Activated CD4-positive, alpha-beta T cell treated with anti-CD3 and anti-CD28 coated beads, Interleukin-2, Interleukin-4, amounts not matched to agents 100 ng/mL and 50 ng/mL, durations not matched to agents 16 hours and 8 hours (primary cell): ENCODE measurements at places on chromosomes 5 and 9.
A peak's percentile ranks its signal among the peaks of the same experiment; 100 is the strongest.

DNA sequence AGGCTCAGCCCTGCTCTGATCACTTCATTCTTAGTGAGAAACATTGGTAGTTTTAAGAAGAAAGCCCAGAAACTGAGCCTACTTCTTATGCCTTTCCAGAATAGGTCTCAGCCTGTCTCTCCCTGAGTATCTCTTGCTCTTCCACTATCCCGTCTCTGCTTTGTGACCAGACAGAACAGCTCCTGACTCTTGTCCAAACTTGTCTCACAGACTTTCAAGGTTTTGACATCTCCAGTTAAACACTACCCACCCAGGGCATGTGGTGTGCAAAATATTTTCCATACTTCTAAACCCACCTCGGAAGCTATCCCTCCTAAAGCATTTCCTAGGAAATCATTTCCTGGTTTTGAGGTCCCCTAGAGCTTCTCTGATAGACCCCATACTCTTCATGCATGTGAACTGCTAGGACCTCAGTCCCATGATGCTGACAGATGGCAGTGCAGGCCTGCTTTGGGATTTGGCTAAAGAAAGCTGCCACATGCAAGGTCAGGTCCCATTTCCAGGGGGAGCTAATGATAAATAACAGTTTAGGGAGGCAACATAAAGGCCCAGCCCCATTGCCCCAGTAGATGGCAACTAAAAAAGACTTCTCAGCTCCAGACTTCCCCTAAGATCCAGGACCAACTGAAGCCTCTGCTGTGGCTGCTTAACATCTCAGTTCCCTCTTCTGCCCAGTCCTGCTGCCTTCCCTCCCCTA lies 211.5 kb downstream of the MED10 start:
- no peak for DNase-seq

GRCh38 chr9:137058521-137059234 lies 4.8 kb upstream of the ENTPD2 start:
- DNase-seq, result no peak

DNA sequence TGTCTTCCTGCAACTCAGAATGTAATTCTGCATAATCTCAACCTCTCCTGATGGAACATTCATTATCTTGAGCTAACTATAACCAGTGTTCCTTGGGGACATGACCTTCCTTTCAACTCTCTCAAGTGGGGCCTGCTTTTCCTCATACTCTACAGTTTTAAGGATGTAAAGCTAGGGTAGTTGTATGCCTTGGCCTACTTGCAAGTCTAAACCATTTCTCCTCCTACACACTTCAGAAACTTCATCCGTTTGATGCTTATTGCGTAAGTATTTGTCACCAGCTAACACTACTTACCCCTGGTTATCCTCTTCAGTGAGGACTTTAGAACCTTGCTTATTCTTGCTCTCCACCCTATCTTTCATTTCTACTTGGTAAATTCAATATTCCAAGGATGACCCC lies 548.9 kb downstream of the HINT1 start:
- DNase-seq, result no peak

GRCh38 chr5:136906545-136906944 lies 541.2 kb upstream of the TRPC7 start:
- DNase-seq, result no peak

GRCh38 chr5:174064171-174064570 lies 18.7 kb downstream of the NSG2 start:
- DNase-seq, result no peak

DNA sequence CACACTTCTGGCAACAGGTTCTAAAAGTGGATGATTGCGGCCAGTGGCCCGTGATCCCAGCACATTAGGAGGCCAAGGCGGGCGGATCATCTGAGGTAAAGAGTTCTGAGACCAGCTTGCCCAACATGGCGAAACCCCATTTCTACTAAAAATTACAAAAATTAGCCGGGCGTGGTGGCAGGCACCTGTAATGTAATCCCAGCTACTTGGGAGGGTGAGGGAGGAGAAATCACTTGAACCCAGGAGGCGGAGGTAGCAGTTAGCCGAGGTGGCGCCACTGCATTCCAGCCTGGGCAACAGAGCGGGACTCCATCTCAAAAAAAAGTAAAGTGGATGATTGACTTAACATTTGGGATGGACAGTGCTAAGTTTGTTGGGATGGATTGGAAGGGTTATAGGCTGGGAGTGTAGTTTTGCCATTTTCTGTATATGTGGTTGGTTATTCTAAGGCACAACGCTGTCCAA lies 3.4 kb downstream of the MATR3 start:
- no peak for DNase-seq

- no peak for DNase-seq
These were observed 71.8 kb upstream of the TAF11L2 start for GRCh38 chr5:17426104-17426749.

DNA sequence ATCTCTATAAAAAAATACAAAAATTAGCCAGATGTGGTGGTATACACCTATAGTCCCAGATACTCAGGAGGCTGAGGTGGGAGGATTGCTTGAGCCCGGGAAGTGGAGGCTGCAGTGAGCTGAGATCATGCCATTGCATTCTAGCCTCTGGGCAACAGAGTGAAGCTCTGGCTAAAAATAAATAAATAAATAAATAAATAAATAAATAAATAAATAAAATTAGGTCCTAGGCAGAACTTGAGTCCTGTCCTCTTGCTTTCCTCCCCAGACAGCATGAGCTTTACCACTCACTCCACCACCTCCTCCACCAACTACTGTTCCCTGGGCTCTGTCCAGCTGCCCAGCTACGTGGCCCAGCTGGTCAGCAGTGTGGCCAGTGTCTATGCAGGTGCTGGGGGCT lies 31.6 kb upstream of the SPZ1 start:
- no peak for DNase-seq

DNA sequence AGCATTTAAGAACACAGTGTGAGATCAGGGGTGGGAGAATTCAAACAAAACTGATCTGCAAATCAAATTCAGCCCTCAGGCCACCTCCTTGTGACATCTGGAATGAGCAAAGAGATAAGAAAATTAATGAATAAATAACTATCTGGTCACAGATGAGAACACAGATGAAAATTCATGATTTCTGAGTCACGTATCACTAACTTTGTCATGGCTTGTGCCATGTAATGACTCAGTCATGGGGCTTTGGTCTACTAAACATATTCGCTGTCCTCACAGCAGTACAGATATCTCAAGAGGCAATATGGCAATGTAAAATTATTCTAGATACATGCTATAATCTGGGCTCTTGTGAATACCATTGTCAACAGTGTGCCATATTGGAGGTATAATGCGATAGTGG lies 274.4 kb downstream of the MAN2A1 start:
- no peak for DNase-seq

GRCh38 chr5:84585218-84585617 lies 200.5 kb upstream of the EDIL3 start:
- no peak for DNase-seq

DNA sequence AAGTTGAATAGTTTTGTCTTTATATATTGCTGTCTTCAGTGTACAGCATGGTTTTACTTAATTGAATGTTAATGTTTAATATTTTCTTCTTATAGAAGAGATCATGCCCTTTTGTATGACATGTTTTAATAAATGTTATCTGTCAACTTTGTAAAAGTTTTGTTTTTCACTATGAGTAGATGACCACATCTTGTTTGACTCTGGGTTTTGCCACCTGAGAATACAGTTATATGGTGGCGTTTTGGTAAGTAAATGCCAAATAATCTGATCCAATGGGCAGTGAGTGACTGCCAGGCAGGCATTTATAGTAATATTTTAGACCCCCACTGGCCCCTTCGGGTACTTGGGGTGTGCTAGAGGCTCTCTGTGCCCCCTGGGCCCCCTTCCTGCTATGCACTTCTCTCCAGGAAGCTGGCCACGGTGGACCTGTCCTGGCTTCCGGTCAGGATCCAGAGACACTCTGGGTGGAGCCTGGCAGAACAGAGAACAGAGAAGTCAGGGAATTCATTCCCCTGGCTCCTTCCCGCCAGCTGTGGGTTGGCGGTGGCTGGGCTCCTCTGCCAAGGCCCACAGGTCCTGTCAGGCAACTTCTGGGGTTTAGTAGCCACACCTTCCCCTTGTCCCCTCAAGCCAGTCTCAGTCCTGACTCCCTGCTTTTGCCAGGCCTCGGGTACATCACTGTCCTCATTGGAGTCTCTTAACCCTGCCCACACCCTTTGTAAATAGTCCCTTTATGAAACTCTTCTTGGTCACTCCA lies 22.2 kb upstream of the ZBTB34 start:
- peak; percentile 32 for DNase-seq

DNA sequence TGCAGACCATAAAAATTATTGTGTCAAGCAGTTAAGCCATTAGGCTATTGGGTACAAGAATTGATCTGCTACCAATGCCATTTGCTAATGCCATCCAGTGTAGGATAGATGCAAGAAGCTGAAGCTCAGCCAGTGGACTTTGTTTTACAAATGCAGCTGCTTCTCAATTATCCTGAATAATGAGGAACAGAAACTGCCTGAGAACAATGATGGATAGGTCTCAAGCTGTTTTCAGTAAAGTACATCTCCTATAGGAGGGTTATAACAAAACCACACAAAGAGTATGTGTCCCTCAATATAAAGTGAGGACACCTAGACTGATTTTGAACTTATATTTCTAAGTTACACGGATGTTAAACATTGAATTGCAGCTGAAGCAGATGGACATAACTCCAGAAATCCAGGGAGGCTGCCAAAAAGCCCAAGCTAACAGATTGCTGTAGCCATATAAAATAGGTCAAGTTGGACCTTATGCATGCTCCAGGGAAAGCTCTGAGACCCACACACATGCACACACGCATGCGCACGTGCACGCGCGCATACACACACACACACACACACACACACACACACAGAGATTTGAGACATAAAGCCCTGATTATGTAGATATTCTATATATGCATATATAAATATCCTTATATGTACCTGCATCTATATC lies 482.7 kb upstream of the CD180 start:
- no peak for DNase-seq

DNA sequence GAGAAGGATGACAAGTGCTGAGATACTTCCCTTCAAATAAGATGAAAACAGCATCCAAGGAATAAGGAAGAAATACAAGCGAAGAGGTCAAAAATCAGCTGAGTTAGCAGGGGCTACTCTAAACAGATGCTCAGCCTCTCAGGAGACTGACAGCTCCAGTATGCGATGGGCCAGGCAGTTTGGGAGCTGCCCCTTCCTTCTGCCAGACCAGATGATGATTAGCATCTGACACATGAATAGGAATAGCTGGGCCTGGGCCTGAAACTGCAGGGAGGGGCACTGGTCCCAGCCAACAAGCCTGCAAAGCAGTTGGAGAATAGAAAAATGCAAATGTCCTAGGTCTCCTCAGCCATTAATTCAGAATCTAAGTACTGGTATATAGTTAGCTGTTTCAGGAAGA lies 13.1 kb upstream of the MAP3K1 start:
- no peak for DNase-seq

DNA sequence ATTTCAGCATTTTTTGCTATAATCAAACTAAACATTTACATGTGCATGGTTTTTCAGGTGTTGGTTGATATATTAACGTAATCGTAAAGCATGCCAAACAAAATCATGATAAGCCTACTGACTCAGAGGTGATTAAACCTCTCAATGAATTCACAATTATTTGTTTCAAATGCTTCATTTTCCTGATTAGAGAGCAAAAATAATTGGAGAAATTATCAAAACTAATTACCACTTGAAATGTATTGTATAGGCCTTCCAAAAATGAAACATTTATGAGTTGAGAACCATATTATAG lies 45.7 kb upstream of the JMY start:
- no peak for DNase-seq

- DNase-seq, result no peak
These were observed 64.4 kb upstream of the SUB1 start for GRCh38 chr5:32520972-32521371.

- DNase-seq, result no peak
These were observed 5.2 kb downstream of the CEL start for GRCh38 chr9:133067006-133067405.

GRCh38 chr5:56569566-56569965 lies 245.8 kb upstream of the MAP3K1 start:
- DNase-seq, result no peak

DNA sequence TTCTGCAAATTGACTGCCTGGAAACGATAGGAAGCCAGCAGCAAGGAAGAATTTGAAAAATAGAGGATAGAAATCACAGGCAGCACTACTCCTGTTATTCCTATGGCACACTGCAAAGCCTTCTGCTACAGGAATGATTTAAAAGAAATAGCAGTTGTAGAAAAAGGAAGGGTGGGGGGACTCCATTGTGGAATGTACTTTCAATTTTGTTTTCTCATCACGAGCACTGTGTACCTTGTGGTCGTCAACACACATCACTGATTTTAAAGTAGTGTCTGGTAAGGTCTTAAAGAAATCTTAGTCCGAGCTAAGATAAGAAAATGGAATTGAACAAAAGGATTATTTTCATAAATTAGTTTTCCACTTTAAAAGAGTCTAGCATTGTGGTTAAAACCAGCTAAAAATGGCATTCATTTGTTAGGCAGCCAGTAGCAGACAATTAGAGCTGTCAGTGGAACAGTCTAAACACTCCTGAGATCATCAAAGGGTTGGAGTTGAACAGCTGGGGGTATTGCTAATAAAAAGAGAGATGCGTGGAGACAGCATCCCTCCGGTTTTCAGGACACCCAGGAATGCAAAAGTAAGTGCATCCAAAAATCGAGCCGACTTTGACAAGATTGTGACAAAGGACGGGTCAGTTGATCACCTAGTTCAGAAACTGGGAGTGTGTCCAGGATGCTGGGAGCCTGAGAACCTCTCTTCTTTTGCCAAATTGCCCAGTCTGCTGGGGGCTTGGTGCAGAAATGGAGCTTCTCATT lies 97.8 kb upstream of the WWC1 start:
- no peak for DNase-seq

- DNase-seq, result no peak
These were observed 30.1 kb upstream of the LRRC14B start for GRCh38 chr5:160921-161802.

- no peak for DNase-seq
These were observed 275.2 kb downstream of the CETN3 start for GRCh38 chr5:90134381-90134780.

DNA sequence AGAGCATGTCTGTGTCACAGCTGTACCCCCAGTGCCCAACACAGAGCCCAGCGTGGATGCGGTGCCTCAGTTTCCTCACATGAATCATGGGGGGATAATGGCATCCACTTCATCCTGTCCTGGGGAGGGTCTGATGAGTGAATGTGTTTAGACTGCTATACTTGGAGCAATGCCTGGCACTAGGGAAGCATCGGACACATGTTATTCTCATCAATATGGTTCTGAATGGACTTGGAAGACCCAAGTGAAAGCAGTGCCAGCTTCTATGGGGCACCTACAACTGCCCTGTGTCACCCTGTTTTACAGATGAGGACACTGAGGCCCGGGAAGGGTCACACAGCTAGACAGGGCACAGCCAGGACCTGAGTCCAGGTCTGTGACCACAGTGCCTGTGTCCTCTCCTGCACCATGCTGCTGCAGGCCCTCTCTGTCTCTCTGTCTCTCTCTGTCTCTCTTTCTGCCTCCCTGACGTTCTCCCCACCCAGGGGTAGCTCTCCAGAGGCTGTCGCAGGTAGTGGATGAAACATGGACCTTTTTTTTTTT lies 42.3 kb upstream of the NEK6 start:
- no peak for DNase-seq

DNA sequence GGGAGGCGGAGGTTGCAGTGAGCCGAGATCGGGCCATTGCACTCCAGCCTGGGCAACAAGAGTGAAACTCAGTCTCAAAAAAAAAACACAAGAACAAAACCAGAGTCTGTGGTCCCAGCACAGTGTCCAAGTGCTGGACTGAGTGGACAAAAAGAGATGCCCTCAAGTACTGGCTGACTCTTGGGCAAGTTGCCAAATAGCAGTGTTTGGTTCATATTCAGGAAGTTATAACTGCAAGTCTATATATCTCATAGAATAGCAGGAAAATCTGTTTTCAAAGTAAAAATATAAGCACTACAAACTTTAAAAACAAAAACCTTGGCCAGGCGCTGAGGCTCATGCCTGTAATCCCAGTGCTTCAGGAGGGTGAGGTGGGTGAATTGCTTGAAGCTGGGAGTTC lies 7.3 kb downstream of the HABP4 start:
- no peak for DNase-seq
